Pulmonary artery endothelial cell (primary cell): ENCODE measurements at places on chromosomes 11 and 22.

- no peak for DNase-seq
Measured at GRCh38 chr11:102476812-102477211, 24.2 kb upstream of the TMEM123 start.

DNA sequence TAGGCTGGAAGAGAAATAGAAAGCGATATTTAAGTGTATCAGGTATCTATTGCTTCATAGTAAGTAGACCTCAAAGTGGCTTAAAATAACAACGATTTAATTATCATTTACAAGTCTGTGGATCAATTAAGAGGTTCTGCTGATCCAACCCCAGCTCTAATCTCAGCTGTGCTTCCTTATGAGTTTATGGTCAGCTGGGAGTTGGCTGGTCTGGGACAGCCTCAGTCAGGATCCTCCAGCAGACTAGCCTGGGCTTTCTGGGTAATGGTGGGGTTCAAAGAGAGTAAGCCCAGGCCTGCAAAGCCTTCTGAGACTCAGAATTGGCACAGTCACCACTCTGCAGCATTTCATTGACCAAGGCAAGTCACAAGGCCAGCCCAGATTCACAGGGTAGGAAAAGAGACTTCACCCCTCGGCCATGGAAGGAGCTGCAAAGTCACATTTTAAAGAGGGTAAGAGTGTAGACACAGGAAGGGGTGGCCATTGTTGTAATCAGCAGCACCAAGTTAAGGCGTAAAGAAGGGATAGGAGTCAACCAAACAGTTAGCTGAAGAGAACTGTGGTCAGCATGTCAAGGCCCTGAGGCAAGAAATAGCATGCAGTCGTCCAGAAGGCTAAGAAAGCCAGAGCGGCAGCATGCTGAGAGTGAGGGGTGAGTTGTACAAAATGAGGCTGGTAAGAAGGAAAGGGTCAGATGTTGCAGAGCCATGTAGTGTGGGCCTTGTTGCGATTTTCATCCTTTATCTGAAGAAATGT lies 168.2 kb downstream of the ETS1 start:
- DNase-seq, result no peak

DNA sequence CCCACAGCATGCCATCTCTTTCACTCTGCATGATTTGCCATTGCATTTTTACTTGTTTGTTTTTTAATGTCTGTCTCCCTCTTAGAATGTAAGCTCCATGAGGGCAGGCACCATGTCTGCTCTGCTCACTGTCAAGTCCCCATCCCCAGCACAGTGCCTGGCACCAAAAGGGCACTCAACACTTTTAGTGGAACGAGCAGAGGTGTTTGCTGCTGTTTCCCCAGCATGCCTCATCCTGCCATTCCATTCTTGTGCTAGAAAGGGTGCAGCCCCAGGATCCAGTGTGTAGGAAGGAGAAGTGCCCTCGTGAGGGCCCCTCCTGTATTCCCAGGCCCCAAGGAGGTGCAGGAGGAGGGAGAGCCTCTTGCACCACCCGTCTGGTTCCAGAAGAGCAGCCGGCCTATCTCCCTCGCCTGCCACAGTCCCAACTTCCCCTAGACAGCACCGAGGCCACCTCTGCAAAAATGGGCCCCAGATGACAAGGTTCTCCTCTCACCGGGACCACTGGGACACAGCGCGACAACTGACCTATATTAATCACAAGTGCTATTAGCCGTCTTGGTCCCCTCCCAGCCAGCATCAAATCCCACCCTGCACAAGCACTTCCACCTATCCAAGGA lies 33.3 kb upstream of the CACNG2 start:
- no peak for DNase-seq

- no peak for DNase-seq
Measured at GRCh38 chr11:65573391-65574079, 1.2 kb downstream of the FAM89B start.

- no peak for DNase-seq
Measured at GRCh38 chr11:133681901-133682300, 149.6 kb upstream of the OPCML start.
